ENCODE measurements at places on chromosomes 1 and 21. TPM values are rescaled to one million over a fixed set of nuclear protein-coding genes. Genes with fewer than 3 reads are reported as not detected.

OR2G6 gene
- not detected for total RNA-seq

SLC6A17 gene
- total RNA-seq = 0.09 TPM

CXADR gene
- total RNA-seq = 0.26 TPM

CYP4A11 gene
- not detected for total RNA-seq

ASCL5 gene
- total RNA-seq = not detected

PPT1 gene
- 24.6 TPM for total RNA-seq

TTC22 gene
- total RNA-seq = not detected

CA14 gene
- total RNA-seq = not detected

SPOCD1 gene
- 17.4 TPM for total RNA-seq

ADGRB2 gene
- 10.6 TPM for total RNA-seq

GBP1 gene
- total RNA-seq = 11.0 TPM

DNAI4 gene
- total RNA-seq = 8.4 TPM

RXFP4 gene
- total RNA-seq = not detected

PCP4 gene
- not detected for total RNA-seq

ST6GALNAC3 gene
- total RNA-seq = 0.47 TPM

MPL gene
- not detected for total RNA-seq

IGSF21 gene
- not detected for total RNA-seq

MEX3A gene
- 1.2 TPM for total RNA-seq

CNR2 gene
- total RNA-seq = not detected

GJA9 gene
- not detected for total RNA-seq

ROR1 gene
- 5.2 TPM for total RNA-seq

NHLH1 gene
- not detected for total RNA-seq
